ENCODE measurements at places on chromosomes 12 and 14.

DNA sequence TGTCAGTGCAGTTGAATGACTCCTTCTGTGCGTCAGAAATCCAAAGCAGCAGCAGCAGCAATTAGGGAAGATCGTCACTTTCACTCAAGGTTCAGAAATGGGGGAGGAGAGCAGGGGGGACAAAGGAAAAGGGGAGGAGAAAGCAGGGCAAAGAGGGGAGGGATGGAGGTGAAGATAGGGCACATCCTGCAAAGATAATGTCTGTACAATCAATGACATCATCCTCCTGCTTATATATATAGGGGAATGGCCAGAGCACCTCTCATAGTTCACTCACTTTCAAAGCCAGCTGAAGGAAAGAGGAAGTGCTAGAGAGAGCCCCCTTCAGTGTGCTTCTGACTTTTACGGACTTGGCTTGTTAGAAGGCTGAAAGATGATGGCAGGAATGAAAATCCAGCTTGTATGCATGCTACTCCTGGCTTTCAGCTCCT, at the start of gene NTS:
TSS of gene NTS (plus strand) at position 265 of the 431 bp plus-strand sequence. CDS start at position 374, 109 bp downstream.
- no peak for DNase-seq

DNA sequence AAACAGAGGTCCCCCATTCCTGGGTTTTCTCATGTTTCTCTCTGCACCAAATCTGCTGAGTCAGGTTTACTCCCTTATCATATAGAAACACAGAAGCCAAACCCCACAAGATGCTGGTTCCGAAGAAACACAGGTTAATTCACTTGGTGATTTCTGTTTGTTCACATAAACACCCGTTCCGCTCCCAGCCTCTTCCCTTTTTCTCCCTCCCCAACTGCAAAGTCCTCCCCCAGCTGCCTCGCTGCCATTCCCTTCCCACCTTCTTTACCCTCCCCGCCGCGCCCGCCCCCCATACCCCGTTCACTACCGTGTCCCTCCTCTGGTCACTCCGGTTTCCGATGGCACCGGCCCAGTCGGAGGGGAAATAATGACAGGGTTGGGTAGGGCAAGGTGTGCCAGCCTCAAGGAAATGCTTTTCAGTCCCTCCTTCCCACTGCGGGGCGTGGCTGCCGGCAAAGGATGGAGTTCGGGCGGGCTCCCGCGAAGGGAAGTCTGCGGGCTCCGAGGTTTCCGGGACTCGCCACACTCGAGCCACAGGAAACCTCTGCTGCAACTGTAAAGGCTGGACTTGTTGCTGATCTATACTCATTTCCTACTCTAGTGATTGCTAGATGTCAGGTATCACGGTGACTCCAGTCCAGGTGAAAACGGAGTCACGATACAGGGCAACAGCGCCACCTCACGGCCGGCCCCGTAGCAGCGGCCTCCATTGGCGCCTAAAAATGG, at the start of gene STYK1:
TSS of gene STYK1 (minus strand) at position 394 of the 726 bp plus-strand sequence. CDS start 39,434 bp downstream, outside the sequence.
- DNase-seq = peak; percentile 34

DNA sequence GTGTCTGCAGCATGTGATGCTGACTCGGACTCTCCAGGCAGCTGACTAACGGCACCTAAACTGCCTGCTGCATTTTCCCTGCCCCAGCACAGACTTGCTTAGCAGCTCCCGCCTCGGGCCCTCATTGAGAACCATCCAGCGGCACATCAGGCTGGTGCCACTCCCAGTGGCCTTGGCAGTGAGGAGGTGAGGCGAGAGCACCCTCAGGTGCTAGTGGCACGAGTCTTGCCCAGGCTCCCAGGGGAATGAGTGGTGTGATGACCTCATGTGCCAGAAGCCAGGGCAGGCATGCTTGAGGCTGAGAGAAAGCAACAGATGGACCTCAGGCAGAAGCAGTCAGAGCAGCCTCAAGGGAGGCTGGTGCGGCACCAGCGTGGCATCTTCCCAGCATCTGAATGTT, 60.2 kb downstream of the PRKCH start:
- no peak for DNase-seq

GRCh38 chr14:73612339-73613045, at the start of gene ACOT6:
ACOT6 (plus strand) TSS chr14:73612517; CDS start chr14:73612572, 55 bp downstream.
- peak; percentile 70 for DNase-seq

GRCh38 chr14:33254861-33255395, 316.2 kb downstream of the NPAS3 start:
- DNase-seq = no peak

- DNase-seq = no peak
Observed at GRCh38 chr12:56129942-56130495, 2.0 kb downstream of the ESYT1 start.

- DNase-seq = no peak
Observed at GRCh38 chr14:102396521-102396920, 33.8 kb downstream of the TECPR2 start.

DNA sequence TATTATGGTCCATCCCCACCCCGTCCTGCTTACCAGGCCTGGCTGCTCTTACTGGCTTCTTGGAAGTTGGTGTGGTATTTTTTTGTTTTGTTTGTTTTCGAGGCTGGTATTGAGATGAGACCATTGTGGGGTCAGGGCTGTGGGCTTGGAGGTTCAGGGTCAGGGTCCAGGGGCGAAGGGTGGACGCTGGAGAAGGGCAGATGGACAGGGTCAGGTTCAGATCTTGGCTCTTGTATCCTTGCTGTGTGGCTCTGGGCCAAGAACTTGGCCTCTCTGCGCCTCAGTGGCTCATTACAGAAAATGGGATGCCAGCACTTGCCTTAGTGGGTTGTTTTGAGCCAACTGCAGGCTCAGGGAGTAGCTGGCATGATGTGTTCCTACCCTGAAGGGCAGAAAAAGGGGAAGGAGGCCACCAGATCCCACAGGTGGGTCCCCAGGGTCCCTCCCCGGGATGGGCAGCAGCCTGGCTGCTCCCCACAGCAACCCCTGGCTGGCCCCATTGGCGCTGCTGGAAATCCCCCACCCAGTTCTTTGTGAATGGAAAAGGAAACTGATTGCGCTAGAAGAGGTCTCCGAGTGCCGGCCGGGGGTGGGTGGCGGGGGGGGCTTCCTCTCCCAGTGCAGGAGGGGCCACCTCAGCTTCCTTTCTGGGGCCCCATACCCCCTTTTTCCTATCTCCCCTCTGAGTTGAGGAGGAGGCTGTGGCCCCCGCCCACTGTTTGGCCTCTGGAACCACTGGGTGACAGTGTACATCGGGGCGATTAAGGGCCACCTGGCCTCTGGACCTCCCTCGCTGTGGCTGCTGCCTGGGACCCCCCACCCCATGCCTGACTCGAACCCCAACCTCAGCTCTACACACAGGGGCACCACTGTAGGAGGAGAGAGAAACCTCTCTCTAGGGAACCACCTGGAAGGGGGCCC, 25.0 kb downstream of the SH2B3 start:
- DNase-seq = no peak

GRCh38 chr14:99224116-99224910, 47.7 kb downstream of the BCL11B start:
- DNase-seq = no peak

DNA sequence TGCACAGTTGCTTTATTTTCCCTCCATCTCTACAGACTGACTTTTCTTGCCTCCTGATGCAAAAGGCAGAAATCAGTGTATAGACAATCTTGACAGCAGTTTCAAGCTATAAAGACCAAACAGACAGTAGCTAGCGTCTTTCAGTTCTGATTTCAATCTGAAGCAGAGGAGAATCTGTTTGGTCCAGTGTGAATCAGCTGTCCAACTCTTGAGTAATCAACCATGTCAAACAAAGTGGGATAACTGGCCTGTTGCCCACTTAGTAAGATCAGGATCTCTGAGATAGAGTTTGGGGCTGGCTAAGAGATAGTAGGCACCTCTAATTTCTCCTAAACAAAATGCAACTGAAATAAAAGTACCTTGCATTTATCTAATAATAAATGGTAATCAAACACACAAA, 797.4 kb upstream of the FBXO33 start:
- DNase-seq = no peak

- DNase-seq = no peak
Observed at GRCh38 chr14:69137843-69138535, 14.9 kb downstream of the DCAF5 start.

- no peak for DNase-seq
Observed at GRCh38 chr12:104416585-104416984, 40.2 kb upstream of the CHST11 start.

- DNase-seq = no peak
Observed at GRCh38 chr14:33711811-33712216, 239.1 kb downstream of the EGLN3 start.

- no peak for DNase-seq
Observed at GRCh38 chr12:23555180-23555824, 394.2 kb downstream of the SOX5 start.

DNA sequence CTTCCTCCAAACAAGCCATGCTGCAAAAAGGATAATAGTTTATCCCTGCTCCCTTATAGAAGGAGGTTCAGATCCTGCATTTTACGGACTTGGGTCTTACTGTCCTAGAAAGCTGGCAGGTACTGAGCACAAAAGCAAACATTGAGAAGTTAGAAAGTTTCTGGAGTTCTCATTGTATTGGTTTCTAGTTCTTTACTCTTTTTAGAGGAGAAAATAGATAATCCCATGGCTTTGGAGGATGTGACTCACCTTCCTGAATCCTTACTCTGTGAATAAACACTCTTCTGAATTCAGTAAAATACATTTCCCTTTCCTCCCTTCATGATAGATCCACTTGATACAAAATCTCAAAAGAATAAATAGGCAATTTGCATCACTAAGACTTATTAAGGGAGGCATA, 188.9 kb downstream of the NPAS3 start:
- DNase-seq = no peak

DNA sequence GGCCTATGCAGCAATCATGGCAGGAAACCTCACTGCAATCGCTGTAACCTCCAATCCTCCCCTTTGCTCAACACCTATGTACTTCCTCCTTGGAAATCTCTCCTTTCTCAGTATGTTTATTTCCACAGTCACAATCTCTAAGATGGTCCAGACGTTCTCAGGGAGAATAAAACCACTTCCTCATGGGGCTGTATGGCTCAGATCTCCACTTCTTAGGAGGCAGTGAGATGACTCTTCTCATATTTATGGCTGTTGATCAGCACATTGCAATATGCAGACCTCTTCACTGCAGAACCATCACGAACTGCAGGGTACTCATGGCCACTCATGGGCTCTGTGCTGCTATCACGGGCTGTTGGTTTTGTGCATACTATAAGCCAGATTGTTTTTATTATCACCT, 17.1 kb upstream of the OR4K17 start:
- no peak for DNase-seq

GRCh38 chr14:69105326-69105725, 47.6 kb downstream of the DCAF5 start:
- no peak for DNase-seq

- no peak for DNase-seq
Observed at GRCh38 chr12:115930336-115930735, 347.2 kb downstream of the MED13L start.

GRCh38 chr14:69818758-69819191, 21.7 kb upstream of the SLC10A1 start:
- DNase-seq = peak; percentile 72

- no peak for DNase-seq
Observed at GRCh38 chr12:52148464-52149181, 43.2 kb downstream of the KRT80 start.

- no peak for DNase-seq
Observed at GRCh38 chr12:80504389-80505163, 60.5 kb downstream of the PTPRQ start.

DNA sequence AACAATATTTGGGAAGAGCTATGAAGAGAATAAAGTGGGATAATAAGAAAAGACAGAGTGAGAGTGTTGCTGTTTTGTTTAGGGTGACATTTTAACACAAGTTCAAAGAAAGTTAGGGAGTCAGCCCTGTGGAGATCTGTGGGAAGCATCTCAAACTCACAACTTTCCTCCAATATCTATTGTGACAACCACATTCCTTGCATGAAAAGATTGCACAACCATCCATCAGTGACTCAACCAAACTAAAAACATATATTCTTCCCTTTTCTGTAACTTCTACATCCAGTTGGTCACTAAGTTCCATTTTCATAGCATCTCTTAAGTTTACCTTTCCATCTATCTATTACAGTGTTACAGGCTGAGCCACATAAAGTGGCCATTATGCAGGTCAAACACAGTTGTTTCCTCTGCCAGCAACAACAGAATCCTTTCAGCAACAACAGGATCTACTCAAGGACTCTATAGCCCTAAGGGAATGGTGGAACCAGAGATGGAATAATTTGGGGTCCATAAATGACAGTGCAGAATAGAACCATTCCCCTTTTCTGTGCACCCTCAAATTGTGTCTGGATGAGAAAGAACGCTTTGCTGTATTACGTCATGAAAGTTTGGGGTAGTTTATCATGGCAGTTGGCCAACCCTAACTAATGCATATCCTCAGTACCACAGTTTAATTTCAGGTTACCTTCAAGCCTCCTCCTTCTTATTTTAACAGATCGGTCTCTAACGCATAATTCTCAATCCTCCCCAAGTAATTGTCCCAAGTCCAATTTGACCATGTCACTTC, 118.8 kb downstream of the ST8SIA1 start:
- DNase-seq = no peak

GRCh38 chr14:102909462-102909861, 13.0 kb upstream of the AMN start:
- DNase-seq = no peak

- DNase-seq = no peak
Observed at GRCh38 chr12:6049992-6050391, 74.5 kb downstream of the VWF start.

- no peak for DNase-seq
Observed at GRCh38 chr12:65881965-65882413, 57.7 kb downstream of the HMGA2 start.

GRCh38 chr14:44379292-44379977, 127.6 kb downstream of the FSCB start:
- no peak for DNase-seq

DNA sequence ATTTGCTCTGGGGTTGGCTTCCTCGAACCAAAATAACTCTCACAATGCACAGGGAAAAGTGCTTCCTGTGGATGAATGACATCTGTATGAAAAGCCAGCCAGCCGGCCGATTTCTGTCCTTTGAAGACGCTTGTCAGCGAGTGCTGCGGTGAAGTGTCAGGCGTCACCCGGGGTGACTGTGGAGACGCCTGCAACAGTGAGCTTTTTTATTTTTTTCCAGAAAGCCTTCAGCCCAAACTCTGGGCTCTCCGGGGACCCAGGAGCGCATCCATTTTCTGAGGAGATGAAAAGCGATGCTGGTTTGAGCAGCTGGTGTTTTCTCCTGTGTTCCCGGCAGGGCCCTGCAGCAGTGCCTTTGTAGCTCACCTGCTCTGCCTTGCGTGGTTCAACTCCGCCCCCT, 147.9 kb upstream of the MYL2 start:
- DNase-seq = no peak

Measured in GM19239 (cell line).